ENCODE measurements at places on chromosomes 13 and 19.
A peak's percentile ranks its signal among the peaks of the same experiment; 100 is the strongest.

DNA sequence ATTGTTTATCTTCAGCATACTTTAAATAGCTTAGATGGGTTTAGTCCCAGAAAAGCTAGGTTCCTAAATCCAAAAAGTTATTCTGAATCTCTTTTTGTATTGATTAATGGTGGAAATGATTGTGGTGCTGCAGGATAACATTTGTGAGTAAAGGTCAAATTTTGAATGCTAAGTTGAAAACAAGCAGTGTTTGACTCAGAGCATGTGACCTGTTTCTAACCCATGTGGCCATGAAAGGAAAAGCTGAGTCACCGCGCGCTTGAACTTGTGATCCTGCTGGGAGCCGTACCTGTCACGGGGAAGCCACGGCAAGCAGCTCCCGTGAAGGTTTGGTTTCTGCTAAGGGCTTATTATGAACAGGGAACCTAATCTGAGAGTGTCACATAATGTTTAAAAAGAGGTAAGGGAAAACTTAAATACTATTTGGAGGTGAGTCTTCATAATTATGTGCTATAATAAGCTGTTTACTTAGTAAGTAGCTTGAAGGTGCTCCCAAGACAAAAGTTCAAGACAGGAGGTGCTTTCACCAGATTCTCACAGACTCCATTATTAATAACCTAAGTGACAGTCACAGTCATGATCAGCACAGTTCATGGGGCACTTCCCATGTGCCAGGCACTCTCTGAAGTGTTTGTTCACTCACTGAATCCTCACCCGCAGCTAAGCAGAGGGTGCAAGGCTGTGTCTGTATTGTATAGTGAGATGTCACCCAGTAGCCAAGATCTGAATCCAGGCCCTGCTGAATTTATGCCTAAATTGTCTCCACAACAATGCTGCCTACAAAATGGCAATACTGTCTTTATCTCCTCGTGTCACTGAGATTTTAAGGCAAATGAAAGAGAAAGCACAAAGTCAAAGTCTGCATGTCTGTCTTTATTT, 286.5 kb downstream of the MYO16 start:
- DNase-seq: peak; percentile 99

- no peak for DNase-seq
These were observed 45.7 kb upstream of the FLT1 start for GRCh38 chr13:28540612-28541011.

- DNase-seq: peak; percentile 16
These were observed 134.9 kb downstream of the GPC5 start for GRCh38 chr13:91533354-91533753.

DNA sequence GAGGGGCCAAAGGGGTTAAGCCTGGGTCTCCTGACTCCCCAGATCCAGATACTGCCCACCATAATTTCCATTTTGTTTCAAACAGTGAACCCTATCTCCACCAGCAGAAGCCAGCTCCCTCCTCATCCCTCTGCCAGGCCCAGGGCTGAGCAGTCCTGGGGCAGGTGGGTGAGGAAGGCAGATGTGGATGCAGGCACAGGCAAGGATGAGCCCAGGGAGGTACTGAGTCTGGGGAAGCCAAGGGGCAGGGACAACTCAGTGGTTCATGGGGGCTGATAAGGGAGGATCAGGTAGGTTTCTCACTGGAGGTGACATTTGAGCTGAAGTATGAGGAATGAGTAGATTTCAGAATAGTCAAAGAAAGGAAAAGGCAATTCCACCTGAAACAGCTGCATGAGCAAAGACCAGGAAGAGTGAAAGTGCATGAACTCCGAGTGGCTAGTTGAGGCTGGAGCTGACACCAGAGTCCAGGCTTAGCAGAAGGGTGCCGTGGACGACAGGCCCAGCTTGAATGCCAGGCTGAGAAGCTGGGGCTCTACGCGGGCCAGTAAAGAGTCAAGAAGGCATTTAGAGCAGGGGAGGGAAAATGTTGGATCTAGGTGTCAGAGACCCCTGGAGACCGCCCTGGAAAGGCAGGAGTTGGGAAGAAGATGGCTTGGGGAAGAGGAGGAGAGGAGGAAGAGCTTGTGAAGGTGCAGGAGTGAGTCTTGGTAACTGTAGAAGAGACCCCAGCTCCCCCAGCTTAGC, 10.3 kb downstream of the CIC start:
- no peak for DNase-seq

- peak; percentile 82 for DNase-seq
These were observed 109.2 kb upstream of the MCF2L start for GRCh38 chr13:112859817-112860190.

All from adrenal gland (tissue), 19 donors.